ENCODE measurements at places on chromosomes 4 and X. TPM values are rescaled to one million over a fixed set of nuclear protein-coding genes. Genes with fewer than 3 reads are reported as not detected.

GRCh38 chr4:6071959-6072720, 53.9 kb upstream of the C4orf50 start:
- no peak for DNase-seq

DNA sequence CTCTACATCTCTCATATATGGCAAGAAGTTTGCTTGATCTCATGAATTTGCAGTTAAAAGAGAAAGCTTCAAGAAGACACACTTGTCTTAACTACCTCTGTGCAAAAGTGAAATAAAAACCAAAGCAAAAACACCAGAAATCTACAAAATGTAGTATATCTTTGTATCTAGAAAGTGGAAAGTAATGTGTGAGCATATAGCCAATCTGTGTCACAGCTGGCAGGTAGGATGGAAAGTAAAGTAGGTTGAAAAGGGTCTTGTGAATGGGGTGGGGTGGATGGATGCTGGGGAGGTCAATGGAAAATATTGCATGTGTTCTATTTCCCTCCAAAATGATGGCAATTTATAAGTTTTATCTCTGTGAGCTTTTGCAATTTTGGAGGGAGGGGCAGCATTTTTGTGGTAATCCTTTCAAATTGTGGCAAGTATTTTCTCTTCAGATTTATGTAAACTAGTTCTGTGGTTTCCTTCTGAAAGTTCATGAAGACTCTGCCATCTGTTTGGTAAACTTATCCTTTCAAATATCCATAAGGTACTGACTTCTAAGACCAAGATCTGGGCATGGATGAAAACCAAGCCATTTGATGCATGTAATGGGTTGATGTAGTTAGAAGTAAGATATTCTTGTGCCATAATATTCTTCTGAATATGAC, 215.9 kb upstream of the GIMD1 start:
- DNase-seq = no peak

DNA sequence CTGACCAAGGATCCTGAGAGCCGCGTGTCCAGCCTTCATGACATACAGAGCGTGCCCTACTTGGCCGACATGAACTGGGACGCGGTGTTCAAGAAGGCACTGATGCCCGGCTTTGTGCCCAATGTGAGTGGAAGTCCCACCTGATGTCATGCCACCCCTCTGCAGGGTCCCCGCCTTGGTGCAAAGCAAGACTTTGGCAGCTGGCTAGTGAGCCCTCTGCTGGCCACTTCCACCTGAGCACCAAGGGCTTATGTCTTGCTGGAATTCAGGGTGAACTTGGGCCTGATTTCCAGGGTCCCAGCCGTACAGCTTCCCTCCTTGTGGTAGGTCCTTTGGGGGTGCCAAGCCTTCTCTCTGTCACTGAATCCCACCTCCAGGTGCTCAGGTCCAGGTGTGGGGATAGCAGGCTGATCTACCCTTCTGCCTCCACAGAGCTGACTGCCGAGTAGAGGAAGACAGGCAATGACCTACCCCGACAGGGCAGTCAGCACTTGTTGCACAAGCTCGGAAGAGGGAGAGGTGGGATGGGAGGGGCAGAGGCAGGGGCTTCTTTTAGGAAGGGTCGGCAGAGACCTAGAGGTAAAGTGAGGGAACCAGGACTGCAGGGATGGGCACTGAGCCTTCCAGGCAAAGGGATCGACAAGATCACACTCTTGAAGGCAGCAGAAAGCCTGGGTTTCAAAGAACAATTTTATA, 248.1 kb downstream of the EVC2 start:
- no peak for DNase-seq

DNA sequence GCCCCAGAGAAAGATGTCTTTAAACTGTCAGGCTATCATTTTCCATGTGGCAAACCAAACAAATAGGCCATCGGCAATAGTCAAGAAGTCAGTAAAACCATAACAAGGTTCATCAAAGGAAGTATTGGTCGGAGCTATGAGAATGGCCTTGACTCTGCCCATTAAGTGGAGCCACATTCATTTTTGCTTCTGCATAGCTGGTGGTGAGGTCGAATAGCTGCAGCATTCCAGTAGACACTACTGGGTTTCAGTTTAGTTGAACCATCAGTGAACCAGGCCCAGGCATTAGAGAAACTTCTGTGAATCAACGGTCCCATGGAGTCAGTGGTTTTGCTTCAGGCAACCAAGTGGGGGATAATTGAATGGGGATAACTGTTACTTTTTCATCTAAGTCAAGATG, 92.0 kb upstream of the MED14 start:
- DNase-seq = no peak

- DNase-seq = no peak
These were observed 14.5 kb downstream of the DOCK11 start for GRCh38 chrX:118510111-118510510.

DNA sequence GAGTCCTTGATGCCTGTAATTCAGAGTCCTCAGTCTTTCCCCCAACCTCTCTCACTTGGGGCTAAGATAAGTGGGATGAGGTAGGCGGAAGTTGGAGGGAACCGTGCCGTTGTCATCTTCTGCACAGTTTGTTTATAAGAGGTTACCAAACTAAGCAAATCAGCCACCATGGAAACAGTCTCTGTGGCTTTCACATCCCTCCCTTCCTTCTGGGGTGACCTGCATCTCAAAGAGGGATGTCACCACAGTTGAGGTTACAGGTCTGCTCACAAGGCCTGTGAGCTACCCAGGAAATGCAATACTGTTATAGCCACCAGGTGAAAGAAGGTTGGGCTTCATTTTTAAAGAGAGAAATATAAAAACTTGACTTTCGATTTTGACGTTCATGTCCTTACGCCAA, 26.3 kb downstream of the RTL5 start:
- DNase-seq = no peak

- no peak for DNase-seq
These were observed 10.5 kb downstream of the GPR82 start for GRCh38 chrX:41734530-41734929.

DNA sequence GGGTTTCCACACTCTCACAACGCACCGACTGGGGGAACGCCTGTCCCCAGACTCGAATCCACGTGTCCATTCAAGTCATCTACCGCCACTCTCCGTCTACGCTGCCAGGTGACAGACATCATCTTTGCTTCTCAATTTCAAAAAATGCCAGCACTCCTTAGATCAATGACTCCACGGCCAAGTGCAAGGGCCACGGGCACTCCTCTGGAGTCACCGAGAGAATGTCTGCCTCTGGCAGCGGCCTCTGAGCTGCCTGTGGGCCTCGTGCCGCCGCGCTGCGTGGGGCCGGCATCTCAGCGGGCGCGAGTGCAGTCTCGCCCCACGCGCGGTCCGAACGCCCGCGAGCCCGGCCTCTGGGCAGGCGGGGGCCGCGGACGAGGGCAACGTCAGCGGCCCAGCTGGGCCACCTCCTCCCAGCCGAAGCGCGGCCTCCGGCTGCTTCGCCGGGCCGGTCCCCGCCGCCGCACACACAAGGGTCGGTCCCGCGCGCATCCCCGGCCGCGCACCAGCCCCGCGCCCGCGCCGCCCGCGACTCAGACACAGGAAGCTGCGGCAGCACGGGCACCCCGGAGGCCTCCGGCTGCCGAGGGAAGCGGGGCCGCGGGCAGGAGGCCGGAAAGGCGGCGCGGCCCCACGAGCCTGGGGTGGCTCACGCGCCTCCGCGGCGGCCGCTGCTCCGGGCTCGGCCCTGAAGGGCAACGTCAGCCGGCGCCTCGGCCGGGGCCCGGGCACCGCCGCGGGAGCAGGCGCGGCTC, 450 bp downstream of the ACSL1 start:
- DNase-seq = no peak

GRCh38 chr4:156824451-156825060, 147.0 kb downstream of the PDGFC start:
- no peak for DNase-seq

GRCh38 chrX:26783512-26784225, 567.7 kb downstream of the MAGEB5 start:
- no peak for DNase-seq

- DNase-seq = no peak
These were observed 1539.0 kb upstream of the IGFBP7 start for GRCh38 chr4:58649226-58649625.

- no peak for DNase-seq
These were observed 17.4 kb downstream of the COL4A5 start for GRCh38 chrX:108456971-108457477.

- DNase-seq = no peak
These were observed 404.1 kb downstream of the MAPK10 start for GRCh38 chr4:85955620-85956292.

DNA sequence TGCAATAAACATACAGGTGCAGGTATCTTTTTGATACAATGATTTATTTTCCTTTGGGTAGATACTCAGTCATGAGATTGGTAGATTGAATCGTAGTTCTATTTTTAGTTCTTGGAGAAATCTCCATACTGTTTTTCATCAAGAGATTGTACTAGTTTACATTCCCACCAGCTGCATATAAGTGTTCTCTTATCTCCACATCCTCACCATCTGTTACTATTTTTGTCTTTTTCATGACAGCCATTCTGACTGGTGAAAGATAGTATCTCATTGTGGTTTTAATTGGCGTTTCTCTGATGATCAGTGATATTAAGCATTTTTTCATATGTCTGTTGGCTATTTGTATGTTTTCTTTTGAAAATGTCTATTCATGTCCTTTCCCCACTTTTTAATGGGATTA, 202.2 kb downstream of the RAPGEF2 start:
- no peak for DNase-seq

DNA sequence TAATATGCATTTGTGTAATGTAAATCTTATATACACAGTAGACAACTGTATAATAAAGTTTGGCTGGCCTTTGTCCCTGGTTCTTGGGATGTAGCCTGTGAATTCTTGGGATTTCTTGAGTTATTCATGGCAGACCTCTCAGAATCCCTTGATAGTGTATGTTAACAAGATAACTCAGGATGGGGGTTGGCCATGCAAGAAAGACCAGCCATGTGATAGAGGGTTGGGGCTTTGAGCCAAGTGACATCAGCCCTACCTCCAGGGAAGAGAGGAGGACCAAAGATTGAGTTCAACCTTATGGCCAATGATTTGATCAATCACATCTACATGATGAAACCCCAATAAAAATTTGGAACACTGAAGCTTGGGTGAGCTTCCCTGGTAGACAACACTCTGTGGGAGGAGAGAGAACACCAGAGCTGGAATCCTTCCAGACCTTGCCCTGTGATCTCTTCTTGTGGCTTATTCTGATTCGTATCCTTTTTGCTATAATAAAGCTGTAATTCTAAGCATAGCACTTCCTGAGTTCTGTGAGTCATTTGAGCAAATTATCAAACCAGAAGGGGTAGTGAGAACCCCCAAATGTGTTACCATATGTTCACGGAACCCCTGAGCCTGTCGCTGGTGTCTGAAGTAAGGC, 11.3 kb downstream of the SLC2A9 start:
- DNase-seq = no peak

GRCh38 chr4:6663596-6664393, 23.3 kb downstream of the MRFAP1 start:
- DNase-seq = peak; percentile 75

The VEGFC gene
- 29.5 TPM for polyA plus RNA-seq

The CDKN2AIP gene
- polyA plus RNA-seq = 33.3 TPM

The ZFP42 gene
- polyA plus RNA-seq = 10.1 TPM

The RGN gene
- polyA plus RNA-seq = 10.1 TPM

The F8A2 gene
- not detected for polyA plus RNA-seq

The IL15 gene
- 0.74 TPM for polyA plus RNA-seq

Data from left lung (tissue), 14 donors.